ENCODE measurements at places on chromosomes 5 and 9.

GRCh38 chr5:137710086-137710485, 25.8 kb downstream of the KLHL3 start:
- peak; percentile 48 for DNase-seq

DNA sequence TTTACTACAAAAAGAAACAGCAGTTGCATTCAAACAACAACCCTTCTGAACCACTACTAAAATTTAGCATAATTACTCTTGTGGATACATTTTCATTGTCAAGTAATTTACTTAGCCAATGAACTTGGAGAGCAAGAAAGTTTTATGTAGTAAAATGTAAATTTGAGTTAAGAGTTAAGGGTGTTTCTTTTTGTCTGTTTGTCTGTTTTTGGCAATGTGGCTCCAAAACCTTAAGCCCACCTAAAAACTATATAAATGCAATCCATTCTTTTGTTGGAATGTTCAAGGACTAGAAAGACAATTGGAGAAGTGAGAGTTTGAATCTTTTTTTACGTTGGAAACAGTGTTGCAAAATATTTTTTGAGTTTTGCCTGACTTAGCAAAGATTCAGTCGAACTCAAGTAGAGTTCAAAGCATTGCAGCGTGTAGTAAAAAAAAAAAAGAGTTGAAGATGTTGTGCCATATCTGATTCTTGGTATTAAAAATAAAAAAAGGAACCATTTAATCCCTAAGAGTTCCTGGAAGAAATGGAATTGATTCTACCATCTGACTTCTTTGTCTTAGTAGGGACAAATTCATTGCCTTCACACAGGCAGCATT, 867 bp downstream of the SYK start:
- DNase-seq = no peak

DNA sequence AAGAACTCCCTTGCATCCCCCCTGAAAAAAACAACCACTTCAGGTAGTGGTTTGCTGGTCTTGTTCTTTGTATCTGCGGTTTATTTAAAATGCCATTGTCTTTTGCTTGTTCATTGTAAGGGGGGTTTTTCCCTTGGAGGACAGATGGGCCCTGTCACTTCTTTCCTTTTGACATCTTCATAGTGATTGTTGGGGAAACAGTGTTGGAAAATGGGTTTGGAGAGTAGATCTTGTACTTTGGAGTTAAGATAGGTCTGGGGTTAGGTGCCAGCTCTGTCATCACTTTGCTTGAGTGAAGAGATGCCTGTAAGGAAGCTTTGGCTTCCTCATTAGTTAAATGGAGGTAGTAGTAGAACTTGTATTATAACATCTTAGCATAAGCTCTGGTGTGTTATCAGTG, 112.4 kb downstream of the KDM4C start:
- DNase-seq = no peak

GRCh38 chr9:98280574-98280973, 25.1 kb upstream of the TBC1D2 start:
- no peak for DNase-seq

GRCh38 chr5:143636931-143637528, 174.9 kb upstream of the HMHB1 start:
- peak; percentile 63 for DNase-seq

GRCh38 chr9:16656432-16657169, 213.9 kb downstream of the BNC2 start:
- no peak for DNase-seq

DNA sequence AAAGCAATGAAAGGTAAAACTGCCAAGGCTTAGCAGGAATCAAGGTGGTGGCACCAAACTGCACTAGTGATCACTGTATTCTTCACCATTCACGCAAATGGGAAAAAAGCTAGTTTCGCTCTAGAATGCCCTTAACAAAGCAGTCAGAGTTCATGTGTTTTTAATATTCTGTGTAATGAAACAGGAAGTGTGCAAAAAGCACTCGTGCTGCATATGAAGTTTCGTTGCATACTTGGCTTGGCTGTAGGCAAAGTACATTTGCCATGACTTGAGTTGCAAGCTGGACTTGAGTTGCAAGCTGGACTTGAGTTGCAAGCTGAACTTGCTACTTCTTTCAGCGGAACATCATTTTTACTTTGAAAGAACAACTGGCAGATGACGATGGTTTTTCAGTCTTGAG, 55.4 kb downstream of the FOXI1 start:
- peak; percentile 20 for DNase-seq

DNA sequence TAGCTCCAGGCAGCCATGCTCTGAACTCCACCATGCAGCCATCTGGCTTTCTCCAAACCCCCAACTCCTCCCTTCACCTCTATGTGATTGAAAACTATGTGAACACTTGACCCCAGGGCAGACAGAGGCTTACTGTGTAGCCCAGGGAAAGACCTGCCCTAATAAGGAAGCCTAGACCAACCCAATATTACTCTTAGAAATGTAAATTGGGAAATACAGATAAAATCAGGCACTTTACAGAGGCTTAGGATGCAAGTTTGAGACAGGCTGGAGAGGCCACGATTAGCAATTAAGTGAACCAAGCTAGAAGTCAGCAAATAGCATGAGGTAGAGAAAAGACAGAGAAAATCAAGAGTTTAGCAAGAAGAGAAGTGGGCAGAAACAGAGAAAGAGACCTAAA, 141.7 kb upstream of the ABCA1 start:
- DNase-seq = no peak

GRCh38 chr5:19855453-19855852, 132.5 kb downstream of the CDH18 start:
- DNase-seq = no peak

DNA sequence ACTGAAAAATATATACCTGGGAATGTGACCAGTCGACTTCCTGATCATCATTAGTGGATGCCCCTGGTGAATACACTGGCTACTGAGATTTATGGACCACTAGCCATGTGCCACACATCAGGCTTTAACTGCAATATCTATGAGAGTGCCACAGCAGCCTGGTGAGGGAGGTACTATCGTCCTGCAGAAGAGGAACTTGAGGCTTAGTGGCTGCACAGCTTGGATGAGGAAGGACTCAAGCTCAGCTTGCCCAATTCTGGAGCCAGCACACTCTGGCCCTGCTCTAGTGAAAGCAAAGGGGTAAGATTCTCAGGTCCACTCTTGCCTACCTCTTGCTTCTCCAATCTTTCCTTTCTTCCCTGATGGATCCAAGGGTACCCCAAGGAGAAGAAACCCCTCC, 129.3 kb downstream of the ENTREP1 start:
- DNase-seq = no peak

- DNase-seq = no peak
Measured at GRCh38 chr5:683551-684481, 9.3 kb downstream of the TPPP start.

DNA sequence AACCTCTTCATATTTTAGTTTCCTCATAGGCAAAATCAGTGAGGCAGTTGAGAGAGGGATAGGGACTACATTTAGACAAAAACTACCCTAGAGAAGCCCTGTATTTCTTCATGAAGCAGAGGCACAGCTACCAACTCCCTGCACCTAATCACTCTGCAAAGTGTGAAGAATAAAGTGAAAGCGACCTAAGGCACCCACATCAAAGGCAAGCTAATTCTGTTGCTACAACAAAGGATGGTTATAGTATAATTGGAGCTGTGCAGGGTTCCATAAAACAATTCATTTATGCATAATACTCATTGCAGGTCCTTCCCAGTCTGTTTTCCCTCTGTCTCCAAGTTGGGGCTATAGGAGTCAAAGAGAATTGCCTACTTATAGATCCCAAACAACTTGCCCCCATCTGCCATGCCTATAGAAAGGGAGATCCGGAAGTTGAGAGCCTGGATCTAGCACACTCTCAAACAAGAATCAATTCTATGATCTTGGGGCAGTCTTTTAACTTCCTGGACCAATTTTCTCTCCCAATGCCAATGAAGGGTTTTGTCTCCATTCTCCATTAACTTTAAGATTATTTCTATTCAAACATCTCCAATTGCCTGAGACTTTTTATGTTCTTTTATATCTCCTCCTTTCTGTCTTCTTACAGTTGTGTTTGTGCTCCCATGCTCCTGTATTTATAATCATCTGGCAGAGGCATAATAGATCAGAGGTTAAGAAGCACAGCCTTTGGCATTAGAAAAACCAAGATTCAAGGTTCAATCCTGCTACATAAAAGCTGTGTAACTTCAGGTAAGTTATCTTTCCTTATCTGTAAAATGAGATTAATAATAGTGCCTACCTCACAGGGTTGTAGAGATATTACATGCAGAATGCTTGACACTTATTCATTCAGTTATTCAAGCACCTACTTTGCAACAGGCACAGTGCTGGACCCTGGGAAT, 56.0 kb upstream of the PTGER4 start:
- no peak for DNase-seq

- no peak for DNase-seq
Measured at GRCh38 chr9:121744687-121745395, 93.4 kb downstream of the DAB2IP start.

DNA sequence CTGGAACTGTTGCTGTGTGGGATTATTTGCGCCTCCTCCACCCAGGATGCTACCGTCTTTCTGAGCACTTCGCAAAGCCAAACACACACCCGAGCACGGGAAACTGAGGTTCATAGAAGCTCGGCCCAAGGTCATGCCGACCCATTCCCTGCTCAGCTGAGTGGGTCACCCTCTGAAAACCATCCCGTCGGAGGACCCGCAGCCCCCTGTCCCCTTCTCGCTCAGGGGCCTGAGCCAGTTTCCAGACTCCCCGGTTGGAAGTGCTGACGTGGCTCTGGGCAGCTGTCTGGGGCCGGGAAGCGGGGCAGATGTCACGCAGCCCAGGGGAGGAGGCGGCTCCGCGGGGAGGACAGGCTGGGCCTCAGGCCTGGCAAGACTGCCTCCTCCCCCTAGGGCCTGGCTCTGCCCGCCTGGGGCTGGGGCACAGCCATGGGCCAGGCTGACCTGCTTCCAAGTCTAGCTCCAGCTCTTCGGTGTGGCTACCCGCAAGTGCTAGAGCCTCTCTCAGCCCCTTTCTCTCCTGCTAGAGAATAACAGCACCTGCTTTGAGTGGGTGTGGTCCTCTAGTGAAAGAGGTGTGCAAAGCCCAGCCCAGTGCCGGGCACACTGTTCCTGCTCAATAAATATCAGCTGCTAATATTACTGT, 9.9 kb upstream of the CXXC5 start:
- peak; percentile 75 for DNase-seq

GRCh38 chr9:89553451-89554010, 51.3 kb upstream of the GADD45G start:
- DNase-seq = no peak

DNA sequence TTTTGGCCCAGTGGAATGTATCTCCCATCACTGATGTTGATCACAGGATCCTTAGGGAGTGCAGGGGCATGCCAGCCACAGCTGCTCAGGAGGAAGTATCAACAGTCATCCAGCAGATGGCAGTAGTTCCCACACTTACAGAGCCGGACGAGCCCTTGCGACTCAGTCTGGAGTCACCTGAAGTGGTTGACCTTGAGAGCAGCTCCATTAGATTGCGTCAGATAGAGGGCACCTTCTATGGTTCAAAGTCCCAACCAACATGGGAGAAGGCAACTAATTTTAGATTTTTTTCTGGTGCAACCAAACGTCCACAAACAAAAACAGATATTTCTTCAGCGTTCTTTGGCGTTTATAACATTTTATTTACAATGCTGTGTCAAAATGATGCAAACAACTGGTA, 124.5 kb downstream of the EGFLAM start:
- DNase-seq = peak; percentile 73

DNA sequence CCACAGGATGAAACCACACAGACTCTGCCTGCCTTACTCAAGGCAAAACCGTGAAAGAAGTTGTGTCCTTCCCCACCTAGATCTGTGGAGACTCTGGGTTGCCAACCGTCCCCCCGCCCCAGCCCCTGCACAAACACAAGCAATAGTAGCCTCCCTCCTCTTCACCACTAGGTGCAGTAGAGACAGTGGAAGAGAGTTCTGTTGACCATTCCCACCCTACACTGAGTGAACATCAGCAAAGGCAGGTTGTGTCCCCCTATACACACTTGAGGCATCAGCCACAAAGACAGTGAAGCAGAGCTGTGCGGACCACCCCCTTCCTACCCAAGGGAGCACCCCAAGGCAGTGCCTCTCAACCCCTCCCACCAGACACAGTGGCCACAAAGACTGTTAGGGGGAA, 223.7 kb upstream of the NFIL3 start:
- no peak for DNase-seq

- DNase-seq = peak; percentile 65
Measured at GRCh38 chr9:80651044-80651443, 1038.3 kb downstream of the TLE1 start.

GRCh38 chr5:125558466-125558865, 812.0 kb upstream of the ZNF608 start:
- no peak for DNase-seq

GRCh38 chr5:95779611-95780010, 42.9 kb downstream of the GLRX start:
- DNase-seq = peak; percentile 21

DNA sequence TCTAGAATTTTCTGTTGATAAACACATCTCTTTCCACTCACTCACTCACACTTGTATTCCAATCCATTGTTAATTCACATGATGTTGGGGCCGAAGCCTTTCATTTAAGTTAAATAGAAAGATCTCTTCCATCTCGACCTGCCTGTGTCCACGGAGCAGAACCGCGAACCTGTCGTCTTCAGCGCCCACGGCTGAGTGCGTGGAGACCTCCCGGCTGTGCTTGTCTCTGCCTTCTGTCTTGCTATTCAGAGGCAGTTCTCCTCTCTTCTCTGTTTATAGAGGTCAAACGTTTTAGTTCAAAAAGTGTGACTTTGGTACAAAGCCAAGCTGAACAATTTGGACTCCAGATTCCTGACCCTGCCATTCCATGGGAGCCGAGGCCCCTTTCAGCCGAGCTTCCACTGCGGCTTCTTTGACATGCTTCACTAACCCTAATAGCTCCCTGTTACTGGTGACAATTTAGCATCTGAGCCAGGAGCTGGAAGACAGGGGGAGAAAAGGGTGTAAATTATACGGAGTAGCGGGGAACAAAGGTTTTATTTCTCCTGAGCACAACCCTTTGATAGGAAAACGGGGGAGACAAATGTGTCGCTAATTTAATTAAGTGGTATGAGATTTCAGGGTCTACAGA, 314.4 kb upstream of the IRX4 start:
- DNase-seq = no peak

GRCh38 chr5:131769336-131769735, 27.5 kb downstream of the FNIP1 start:
- no peak for DNase-seq

- peak; percentile 84 for DNase-seq
Measured at GRCh38 chr9:78035383-78035993, 3.9 kb upstream of the GNAQ start.

DNA sequence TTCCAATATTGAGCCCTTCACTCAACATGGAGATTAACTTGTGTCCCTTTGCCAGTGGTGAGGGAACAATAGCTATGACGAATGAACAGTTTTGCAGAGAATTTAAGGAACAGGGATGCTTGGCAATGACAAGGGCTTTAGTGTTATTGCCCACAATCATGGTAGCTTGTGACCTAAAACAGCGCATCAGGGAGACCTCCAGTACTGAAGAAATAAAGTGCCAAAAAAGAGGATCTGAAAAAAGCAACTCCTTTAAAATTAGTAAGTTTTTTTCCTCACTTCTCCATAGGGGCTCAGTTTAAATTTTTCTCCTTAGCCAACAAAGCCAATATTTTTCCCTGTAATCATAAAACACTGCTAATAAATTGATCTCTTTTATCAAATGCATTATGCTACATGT, 41.8 kb upstream of the PAM start:
- no peak for DNase-seq

Data from fibroblast of mammary gland (primary cell).